ENCODE measurements at places on chromosomes 12 and 14.

DNA sequence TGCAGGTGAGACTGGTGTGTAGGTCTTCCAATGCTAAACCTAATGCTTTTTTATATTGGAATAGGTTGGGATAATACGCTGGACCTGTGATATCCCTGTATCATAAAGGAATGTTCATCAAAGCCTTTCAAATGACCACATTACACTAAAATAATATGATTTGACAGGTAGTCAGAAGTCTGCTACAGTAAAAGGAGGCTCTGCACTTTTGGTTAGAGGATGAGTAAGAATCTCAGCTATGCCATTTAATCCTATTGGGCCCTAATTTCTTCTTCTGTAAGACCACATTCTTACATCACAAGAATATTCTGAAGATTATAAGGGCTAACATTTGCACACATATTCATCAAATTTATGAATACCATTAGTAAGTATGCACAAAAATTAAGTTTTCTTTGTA, 250.5 kb upstream of the FLRT2 start:
- no peak overlapping the region for H3K27ac ChIP-seq
- no peaks in the 10 kb centered on the region for H3K27me3 ChIP-seq
- no peak overlapping the region for H3K4me3 ChIP-seq
- H3K4me1 ChIP-seq, result no peaks in the 10 kb centered on the region

DNA sequence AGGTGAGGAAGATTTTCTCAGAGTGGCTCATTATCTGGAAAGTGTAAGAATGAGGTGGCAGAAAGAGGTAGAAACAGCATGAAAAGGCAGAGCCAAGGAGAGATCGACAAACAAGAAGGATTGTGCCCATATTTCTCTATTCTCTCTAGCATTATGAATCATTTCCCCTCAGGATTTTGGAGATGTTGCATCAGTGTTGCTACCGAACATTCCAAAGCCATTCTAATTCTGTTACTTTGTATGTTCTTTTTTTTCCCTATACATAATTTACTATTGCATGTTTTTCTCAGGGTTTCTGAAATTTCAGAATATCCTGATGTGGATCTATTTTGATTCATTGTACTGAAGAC, 61.4 kb downstream of the KICS2 start:
- no peaks in the 10 kb centered on the region for H3K4me1 ChIP-seq
- H3K27me3 ChIP-seq, result no peaks in the 10 kb centered on the region
- no peak for DNase-seq
- no peaks in the 10 kb centered on the region for H3K36me3 ChIP-seq

GRCh38 chr12:26651566-26652188, 181.3 kb downstream of the ITPR2 start:
- H3K27me3 ChIP-seq, result no peaks in the 10 kb centered on the region
- H3K27ac ChIP-seq, result no peak overlapping the region
- no peak for DNase-seq
- peaks cover 5% of the 10 kb centered on the region for H3K4me1 ChIP-seq

GRCh38 chr14:55512421-55512820, 67.6 kb upstream of the KTN1 start:
- no peak overlapping the region for H3K4me3 ChIP-seq
- H3K36me3 ChIP-seq, result no peaks in the 10 kb centered on the region
- H3K4me1 ChIP-seq, result no peaks in the 10 kb centered on the region
- DNase-seq, result no peak

- no peaks in the 10 kb centered on the region for H3K4me1 ChIP-seq
- H3K36me3 ChIP-seq, result no peaks in the 10 kb centered on the region
- H3K27me3 ChIP-seq, result no peaks in the 10 kb centered on the region
- DNase-seq, result peak; percentile 83
Observed at GRCh38 chr12:1634590-1635191, 5.7 kb downstream of the WNT5B start.

- no peaks in the 10 kb centered on the region for H3K36me3 ChIP-seq
- H3K27me3 ChIP-seq, result no peaks in the 10 kb centered on the region
- H3K4me3 ChIP-seq, result no peak overlapping the region
- DNase-seq, result no peak
- no peaks in the 10 kb centered on the region for H3K4me1 ChIP-seq
- H3K27ac ChIP-seq, result no peak overlapping the region
Observed at GRCh38 chr14:98210045-98210672, 1061.8 kb downstream of the BCL11B start.

DNA sequence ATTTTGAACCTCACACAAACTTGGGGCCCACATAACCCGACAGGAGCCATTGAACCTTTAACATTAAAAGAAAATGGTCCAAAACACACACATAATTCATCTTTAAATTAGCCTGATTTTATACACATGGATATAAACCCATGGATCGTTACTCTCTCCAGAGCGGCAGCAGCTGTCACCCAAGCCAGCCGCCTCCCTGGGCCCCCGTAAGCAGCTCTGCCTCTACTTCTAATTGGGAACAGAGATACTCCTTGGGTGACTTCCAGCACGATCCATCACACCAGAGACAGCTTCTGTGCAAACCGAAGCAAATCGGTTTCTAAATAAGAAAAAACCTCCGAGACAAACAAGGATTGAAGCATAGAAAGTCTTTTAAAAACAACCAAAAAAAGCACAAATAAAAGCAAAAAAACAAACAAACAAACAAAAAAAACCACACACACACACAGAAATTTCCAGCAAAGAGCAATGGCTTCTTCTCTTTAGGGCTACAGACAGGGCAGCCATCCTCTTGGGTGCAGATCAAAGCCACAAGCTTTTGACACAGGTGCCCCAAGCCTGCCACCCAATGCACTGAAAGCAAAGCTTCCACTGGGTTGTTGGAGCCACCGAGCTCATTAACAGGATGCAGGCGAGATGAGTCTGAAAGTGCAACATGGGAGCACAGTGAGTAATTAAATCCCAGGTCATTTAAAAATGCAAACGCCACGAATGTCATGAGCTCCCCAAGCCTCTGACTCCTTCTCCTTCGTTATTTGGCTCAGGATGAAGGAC, 156.9 kb downstream of the DPF3 start:
- peak; percentile 18 for DNase-seq
- no peaks in the 10 kb centered on the region for H3K27me3 ChIP-seq
- no peaks in the 10 kb centered on the region for H3K36me3 ChIP-seq
- no peaks in the 10 kb centered on the region for H3K4me1 ChIP-seq
- no peak overlapping the region for H3K27ac ChIP-seq

GRCh38 chr14:90281261-90281660, 24.9 kb downstream of the PSMC1 start:
- H3K4me1 ChIP-seq, result no peaks in the 10 kb centered on the region
- no peaks in the 10 kb centered on the region for H3K27me3 ChIP-seq
- H3K27ac ChIP-seq, result no peak overlapping the region

- no peak overlapping the region for H3K27ac ChIP-seq
- no peak for DNase-seq
- H3K36me3 ChIP-seq, result no peaks in the 10 kb centered on the region
- H3K4me3 ChIP-seq, result no peak overlapping the region
Observed at GRCh38 chr14:30569216-30569902, 10.4 kb downstream of the G2E3 start.

DNA sequence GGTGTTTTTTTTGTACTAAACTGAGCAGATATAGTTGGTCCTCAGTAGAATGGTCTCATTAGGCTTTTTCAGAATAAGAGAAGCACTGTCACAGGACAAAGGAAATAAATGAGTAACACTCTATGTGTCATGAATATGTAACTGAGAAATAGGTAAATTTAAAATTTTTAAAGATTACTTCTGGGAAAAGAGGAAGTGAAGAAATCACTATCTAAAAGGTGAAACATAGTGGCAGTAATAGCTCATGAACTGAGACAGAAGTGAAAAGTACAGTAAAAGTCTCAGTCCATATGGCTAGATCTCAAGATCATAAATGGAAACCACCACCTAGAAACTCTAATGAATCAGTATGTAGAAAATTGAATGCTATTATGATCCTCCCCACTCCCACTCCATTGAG, 89.3 kb upstream of the TTC7B start:
- H3K36me3 ChIP-seq, result no peaks in the 10 kb centered on the region
- H3K27me3 ChIP-seq, result no peaks in the 10 kb centered on the region
- H3K4me3 ChIP-seq, result no peak overlapping the region
- H3K4me1 ChIP-seq, result no peaks in the 10 kb centered on the region

DNA sequence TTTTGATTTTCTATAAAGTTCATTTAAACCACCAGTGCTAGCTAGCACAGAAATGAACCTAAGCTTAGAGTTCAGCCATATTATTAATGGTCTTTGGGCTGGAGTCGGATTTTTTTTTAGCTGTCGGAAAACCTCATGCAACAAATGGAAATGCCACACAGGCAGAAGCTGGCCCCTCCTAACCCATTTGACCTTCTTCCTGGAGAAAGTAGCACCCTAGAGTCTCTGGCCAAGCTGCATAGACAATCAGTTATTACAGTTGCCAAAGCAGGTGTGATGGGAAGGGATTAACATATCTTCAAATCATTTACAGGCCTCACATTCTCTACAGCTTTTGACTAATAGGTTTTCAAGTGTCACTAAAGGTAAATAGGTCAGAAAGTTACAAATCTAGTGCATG, 49.4 kb downstream of the PTPRQ start:
- H3K4me1 ChIP-seq, result no peaks in the 10 kb centered on the region
- H3K27me3 ChIP-seq, result no peaks in the 10 kb centered on the region

GRCh38 chr12:15532364-15532977, 210.2 kb downstream of the PTPRO start:
- H3K36me3 ChIP-seq, result no peaks in the 10 kb centered on the region
- H3K27ac ChIP-seq, result peak overlapping the region; percentile 87
- H3K4me1 ChIP-seq, result no peaks in the 10 kb centered on the region
- peak; percentile 76 for DNase-seq
- no peak overlapping the region for H3K4me3 ChIP-seq
- H3K27me3 ChIP-seq, result no peaks in the 10 kb centered on the region

DNA sequence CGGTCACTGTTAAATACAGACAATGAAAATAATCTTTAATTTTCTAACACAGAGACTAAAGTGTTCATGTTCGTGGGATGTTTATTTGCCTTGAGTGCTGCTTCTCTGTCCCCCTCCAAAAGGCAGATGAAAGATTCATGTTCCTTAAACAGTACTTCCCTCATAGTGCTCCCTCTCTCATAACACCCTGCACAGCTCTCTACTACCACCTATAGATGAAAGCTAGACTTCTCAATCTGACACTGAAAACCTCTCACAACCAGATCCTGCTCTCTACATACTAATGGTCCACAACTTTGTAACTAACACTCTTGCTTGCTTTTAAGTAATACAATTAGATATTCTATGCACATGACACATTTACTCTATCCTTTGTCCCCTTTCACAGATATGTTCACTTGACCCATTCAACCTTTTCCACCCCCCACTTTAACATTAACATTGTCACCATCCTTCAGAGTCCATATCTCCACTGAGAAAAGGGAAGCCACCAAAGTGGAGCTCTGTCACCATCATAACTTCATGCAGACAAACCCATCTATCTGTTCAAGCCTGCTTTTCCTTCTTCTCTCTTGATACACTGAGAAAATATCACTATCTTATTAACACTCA, 266.4 kb upstream of the USP15 start:
- peaks cover 2% of the 10 kb centered on the region for H3K4me1 ChIP-seq
- H3K4me3 ChIP-seq, result no peak overlapping the region
- H3K27me3 ChIP-seq, result no peaks in the 10 kb centered on the region
- no peak for DNase-seq
- H3K36me3 ChIP-seq, result no peaks in the 10 kb centered on the region

DNA sequence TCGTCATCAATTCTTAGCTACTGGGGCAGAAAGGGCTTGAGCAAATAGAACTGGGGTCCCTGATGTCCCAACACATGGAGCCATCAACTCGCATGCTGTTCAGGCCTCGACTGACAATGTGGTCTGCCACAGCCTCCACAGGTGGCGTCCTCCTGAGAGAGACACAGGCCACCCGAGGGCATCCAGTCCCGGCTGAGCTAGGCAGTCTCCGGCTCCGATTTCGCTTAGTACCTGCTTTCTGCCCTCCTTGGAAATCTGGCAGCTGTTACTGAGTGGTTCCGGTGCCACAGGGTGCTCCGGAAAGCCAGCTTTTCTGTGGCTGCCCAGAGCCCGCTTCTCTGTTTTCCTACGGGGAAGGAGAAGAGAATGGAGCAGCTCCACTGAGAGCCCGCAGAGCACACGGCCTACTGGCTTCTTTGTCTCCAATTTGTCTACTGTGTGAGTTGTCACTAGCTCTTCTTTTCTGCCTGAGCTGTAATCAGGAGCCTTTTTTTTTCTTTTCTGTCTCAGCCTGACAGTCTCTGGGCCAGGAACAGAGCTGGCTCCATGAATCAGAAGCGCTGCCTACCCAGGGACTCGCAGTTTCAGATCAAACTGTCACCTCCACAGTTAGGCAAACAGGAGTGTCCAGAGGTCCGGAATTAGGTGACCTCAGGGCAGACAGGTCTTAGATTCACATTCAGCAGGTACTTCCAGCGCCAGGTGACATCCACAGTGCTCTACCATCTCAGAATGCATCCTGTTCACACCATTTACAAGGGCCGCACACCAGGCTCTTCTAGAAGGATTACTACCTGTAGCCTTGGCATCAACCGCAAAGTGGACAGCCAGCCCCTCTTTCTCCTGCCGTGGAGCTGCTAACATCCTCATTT, 73.3 kb downstream of the MOK start:
- no peaks in the 10 kb centered on the region for H3K4me1 ChIP-seq
- no peak overlapping the region for H3K27ac ChIP-seq
- no peaks in the 10 kb centered on the region for H3K36me3 ChIP-seq
- H3K27me3 ChIP-seq, result no peaks in the 10 kb centered on the region

GRCh38 chr12:101671157-101671791, 26.2 kb upstream of the CHPT1 start:
- DNase-seq, result no peak
- H3K36me3 ChIP-seq, result no peaks in the 10 kb centered on the region
- H3K4me1 ChIP-seq, result no peaks in the 10 kb centered on the region
- H3K4me3 ChIP-seq, result no peak overlapping the region
- no peak overlapping the region for H3K27ac ChIP-seq

DNA sequence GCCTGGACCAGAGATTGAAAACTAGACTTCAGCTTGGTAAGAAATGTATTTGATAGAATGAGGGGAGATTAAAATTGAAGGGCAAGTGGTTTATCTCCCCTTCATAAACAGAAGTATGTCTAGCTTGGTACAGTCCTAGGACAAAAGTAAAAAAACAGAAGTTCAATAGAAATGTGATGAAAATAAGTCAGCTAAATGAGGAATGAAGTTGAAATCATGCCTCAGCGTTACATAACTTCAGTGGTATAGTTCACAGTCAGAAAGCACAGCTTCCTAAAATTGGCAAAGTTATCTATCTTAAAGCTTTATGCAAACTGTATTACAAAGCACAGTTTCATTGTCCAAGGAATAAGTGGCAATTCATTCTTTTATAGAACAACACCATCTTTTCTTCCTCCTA, 90.2 kb upstream of the SYT10 start:
- H3K27me3 ChIP-seq, result no peaks in the 10 kb centered on the region
- H3K4me1 ChIP-seq, result no peaks in the 10 kb centered on the region

DNA sequence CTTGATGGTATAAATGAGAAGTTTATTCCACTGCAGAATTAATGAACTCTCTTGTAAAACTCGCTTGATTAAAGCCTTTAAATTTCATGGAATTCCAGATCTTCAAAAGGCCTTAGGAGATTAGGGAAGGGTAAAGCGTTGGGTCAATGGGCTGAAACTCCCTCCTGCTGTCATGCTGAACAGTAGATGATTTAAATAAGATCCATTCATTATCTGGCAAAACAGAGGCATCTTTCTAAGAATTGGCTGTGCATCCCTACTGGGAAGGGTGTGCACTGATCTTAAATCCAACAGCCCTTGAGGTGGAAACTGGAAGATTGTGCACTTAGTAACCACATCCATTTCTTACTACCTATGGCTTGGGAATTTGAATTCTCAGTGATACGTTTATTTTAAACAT, 56.0 kb downstream of the PLCZ1 start:
- H3K4me3 ChIP-seq, result no peak overlapping the region
- no peaks in the 10 kb centered on the region for H3K36me3 ChIP-seq
- H3K27ac ChIP-seq, result no peak overlapping the region

Measured in ascending aorta (tissue), 2 donors.